ENCODE measurements at places on chromosomes 5 and 9.
A peak's percentile ranks its signal among the peaks of the same experiment; 100 is the strongest.

DNA sequence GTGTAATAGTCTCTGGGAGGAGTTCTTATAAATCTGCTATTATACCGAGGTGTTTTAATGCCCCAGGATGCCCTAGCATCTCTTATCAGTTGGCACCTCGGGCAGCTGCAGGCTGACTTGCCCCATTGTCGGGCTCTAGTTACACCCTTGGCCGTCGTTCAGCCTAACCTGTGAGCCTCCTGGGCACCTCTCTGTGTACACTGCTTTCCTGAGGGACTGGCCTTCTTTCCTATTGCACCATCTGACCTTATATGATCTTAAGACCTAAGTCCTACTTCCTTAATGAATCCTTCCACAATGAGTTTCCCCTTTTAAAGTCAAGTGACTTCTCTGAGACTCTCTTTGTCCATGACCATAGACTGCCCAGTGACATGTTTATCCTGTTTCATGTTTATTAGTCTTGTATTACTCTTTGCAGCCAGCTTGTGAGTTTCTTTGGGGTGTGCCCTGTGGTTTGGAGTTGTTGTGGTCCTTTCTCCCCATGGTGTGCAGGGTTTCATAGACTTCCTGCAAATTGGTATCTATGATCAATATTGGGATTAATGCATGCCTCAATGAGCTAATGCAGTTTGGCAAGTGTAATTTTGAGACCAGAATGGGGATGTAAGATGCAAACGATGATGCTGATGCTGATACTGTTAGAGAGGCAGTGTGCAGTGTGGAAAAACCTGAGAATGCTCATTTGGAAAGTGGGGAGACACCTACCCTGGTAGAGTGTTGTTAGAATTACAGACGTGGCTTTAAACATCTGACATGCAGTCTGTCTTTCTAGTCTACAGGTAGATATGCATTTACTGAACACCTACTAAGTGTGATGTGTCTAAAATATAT is 4.9 kb downstream of the DAPK1 start:
- DNase-seq, result no peak

- DNase-seq, result no peak
Observed at GRCh38 chr9:69485466-69485865, 160.5 kb downstream of the ENTREP1 start.

GRCh38 chr9:38057416-38058195 is 11.4 kb downstream of the SHB start:
- DNase-seq, result no peak

GRCh38 chr9:81474792-81475191 is 214.6 kb downstream of the TLE1 start:
- DNase-seq, result no peak

- DNase-seq, result no peak
Observed at GRCh38 chr9:6051511-6051950, 36.1 kb upstream of the RANBP6 start.

GRCh38 chr5:86542532-86542931 is 75.2 kb upstream of the COX7C start:
- DNase-seq, result no peak

GRCh38 chr9:33024126-33024965 is 727 bp upstream of the DNAJA1 start:
- no peak for DNase-seq

DNA sequence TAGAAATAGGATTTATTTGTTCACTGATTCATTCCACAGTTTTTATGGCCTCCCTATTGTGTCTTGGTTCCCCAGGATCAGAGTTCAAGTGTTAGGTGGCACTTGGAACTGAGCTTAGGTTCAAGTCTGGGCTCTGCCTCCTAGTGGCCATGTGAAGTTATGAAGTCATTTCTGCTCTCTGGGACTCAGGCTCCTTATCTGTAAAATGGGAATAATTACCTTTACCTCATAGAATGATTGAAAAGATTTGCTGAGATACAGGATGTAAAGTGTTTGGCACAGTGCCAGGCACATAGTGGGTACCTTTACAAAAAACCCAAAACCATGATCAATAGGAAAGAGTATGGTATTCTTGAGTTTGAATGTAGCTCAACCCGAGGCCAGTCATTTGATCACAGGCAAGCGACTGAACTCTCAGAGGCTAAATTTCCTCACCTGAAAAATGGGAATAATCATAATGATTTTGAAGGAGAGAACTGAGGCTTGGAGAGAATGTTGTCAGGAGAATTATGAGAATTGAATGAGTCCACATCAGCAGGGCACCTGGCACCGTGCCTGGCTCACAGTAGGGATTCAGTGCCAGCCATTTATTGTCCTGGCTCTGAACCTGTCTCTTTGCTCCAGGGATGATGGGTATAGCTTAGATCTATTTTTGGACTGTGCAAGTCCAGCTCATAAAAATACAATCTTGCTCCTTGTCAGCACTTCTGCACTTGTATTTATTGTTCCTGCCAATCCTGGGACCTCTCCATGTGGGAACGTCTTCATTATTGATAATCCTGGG is 10.8 kb downstream of the NSG2 start:
- no peak for DNase-seq

DNA sequence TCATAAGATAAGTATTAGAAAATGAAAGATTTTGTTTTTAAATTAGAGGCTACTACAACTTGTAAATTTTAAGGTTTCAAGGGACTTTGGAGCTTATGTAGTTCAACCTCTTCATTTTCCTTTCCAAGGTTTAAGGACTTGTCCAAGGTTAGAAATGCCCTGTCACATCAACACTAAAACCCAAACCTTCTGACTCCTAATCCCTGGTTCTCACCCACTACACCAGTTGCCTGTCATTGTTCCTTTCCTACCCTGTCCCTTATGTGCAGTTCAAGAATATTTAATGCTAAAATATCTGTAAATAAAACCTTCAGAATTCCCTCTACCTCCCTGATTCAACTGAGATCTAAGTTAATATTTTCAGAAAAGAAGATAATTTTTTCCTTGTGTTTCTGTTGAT is 206.4 kb downstream of the NFIB start:
- no peak for DNase-seq

- DNase-seq, result no peak
Observed at GRCh38 chr5:148791334-148791667, 35.1 kb upstream of the ADRB2 start.

DNA sequence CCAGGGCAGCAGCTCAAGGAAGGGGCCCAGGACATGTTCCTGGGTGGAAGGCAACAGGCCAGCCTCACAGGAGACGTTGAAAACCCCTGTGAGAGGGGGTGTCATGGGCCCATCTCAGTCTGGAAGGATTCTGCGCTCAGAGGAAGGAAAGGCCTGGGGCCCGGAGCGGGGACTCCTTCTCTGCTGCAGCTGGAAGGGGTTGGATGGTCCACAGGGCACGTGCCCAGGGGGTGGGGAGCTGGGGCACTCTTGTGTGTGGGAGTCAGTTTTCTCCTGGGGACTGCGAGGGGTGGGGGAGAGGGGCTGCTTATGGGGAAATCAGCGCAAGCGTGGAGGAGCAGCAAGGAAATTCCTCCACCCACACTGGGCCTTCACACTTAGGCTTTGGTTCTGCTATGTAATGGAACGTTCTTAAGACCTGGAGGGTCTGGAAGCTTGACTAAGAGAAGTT is 2.9 kb upstream of the LPCAT1 start:
- DNase-seq, result peak; percentile 5

DNA sequence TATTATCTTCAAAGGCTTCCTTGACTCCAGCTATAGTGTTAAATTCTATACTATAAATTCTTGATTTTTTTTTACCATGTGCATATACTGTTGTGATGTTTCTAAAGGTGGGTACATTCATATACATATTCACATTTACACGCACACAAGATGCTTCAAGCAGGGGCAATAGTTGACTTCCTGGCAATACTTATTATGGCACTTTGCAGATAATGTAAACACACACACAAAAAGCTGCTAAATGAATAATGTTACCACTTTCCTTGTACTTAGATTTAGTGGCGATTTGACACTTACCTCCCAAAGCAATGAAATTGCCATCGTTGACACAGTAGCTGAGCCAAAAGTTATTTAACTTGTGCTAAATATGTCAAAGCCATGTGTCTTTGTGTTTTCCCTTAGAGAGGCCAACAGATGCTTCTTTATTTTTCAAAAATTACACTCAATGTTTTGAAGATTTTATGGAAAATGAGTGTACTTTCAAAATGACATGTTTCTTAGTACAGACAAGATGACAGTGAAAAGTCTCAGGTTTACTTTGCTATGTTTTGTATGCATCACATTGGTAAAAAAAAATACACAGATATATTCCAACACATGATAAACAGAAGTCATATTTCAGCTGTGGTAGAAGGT is 12.2 kb upstream of the ERAP2 start:
- DNase-seq, result no peak

- DNase-seq, result no peak
Observed at GRCh38 chr9:94654165-94654894, 15.0 kb upstream of the FBP1 start.

DNA sequence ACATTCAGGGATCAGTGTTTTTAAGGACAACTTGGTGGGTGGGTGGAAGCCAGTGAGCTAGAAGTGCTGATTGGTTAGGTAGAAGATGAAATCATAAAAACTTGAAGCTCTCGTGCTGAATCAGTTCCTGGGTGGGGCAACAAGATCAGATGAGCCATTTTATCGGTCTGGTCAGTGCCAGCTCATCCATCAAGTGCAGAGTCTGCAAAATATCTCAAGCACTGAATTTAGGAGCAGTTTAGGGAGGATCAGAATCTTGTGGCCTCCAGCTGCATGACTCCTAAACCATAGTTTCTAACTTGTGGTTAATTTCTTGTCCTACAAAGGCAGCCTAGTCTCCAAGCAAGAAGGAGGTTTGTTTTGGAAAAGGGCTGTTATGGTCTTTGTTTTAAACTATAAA is 166.4 kb downstream of the FAM170A start:
- DNase-seq, result no peak

DNA sequence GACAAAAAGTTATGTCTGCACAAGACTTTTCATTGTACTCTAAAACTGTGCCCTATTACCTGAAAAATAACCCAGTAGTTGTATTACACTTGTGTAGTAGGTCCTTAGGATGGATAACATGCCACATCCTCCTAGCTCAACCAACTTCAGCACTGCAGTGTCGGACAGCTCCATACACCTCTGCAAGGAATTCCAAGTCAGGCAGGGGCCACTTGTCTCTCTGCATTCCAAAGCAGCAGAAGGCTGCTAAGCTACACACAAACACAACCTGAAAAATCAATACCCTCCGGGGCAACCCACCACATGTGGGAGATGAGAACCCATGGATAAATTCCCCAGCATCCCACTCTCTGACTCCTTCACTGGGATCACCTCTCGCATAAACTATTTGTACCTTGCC is 50.2 kb downstream of the MED10 start:
- no peak for DNase-seq

- no peak for DNase-seq
Observed at GRCh38 chr9:77981332-77981731, 50.3 kb downstream of the GNAQ start.

- no peak for DNase-seq
Observed at GRCh38 chr5:6597557-6597956, 35.3 kb downstream of the NSUN2 start.

DNA sequence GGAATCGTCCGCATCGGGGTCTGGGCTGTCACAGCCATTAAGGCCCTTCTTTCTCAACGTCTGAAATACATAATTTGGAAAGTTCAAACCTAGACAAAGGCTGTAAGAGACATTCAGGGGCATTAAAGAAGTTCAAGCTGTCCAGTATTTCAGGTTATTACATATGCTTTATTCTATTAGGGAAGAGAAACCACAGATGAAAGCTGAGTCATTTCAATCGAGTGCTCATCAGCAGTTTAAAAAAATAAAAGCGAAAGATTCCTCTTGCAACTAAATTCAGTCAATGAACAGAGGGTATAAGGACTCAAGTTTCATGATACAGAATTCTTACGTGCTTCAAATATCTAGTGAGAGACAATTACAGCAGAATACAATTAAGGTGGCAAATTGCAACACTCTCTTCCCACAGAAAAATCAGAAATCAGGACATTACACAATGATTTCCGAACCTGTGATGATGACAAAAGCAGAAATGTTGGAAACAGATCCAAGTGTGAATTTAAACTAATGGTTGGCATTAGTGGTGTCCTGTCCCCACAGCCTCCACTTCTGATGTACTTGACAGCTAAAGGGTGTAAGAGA is 121.6 kb downstream of the MEF2C start:
- DNase-seq, result no peak

- DNase-seq, result peak; percentile 63
Observed at GRCh38 chr5:180784497-180785097, 18.0 kb downstream of the MGAT1 start.

DNA sequence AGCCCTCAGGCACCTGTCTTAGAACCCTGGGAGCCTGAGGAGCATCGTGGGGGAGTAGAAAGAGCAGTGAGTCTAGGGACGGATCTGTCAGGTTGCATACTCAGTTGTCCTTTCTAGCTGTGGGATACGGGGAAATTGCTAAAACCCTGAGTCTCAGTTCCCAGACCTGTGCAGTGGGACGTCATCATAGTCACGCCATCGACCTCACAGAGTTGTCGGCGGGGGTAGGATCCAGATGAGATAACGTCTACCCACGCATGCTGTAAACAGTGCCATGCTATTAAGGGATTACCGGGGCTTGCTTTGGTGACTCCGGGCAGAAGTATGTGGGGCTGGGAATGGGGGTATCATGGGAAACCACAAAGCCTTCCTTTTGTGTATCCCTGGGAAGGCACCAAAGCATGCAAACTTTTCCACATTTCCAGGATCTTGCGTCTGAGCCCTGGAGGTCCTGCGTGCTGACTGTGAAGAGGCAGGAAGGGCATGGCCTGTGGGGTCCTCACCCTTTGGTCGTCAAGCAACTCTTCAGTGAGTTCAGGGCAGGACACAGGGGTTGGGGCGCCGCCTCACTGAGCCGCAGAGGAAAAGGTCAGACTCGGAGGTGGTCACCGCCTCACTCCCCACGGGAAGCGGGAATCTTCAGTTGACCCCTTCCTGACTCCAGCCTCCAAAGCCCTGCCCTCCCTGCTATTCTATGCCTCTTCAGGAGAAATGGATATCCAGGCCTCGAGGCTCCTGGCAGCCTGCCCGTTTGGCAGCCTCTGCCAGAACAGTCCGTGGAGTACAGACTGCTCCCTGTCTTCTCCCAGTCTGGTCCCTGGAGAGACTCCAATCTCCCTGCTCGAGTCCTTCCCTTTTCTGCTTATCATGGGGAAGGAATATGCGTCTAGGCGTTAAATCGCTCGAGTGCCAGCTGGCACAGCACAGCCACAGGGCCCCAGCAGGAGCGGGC is 186.8 kb upstream of the KLF9 start:
- DNase-seq, result no peak

GRCh38 chr9:38144421-38144820 is 75.4 kb upstream of the SHB start:
- DNase-seq, result no peak

DNA sequence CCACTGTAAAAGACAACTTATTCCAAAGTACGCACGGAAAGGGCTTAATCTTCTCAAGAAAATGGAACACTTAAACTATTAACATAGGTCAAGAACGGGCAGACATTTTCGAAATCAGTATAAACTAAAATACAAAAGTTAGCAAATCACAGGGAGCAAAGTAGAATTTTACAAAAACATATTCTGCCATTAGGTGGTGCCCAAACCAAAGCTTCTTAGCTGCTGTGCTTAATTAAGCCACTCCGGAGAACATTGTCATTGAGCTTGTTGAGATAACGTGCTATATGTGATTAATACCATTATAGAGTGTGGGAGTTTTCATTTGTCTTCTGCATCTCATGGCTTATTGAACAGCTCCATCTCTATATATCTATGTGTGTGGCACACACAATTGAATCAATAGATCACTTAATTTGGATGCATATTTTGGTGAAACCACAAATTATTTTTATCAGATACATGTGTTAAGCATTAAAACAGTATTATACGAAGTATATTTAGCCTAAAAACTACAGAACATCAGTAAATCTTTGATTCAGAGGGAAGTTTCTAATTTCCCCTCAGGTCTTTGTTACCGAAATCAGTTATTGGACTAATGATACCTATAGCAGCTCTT is 23.4 kb downstream of the UBLCP1 start:
- DNase-seq, result no peak
